RPMI7951 (cell line): ENCODE measurements at places on chromosomes 5 and 9.

GRCh38 chr9:3857673-3858072, 331.9 kb upstream of the RFX3 start:
- peak; percentile 73 for DNase-seq

DNA sequence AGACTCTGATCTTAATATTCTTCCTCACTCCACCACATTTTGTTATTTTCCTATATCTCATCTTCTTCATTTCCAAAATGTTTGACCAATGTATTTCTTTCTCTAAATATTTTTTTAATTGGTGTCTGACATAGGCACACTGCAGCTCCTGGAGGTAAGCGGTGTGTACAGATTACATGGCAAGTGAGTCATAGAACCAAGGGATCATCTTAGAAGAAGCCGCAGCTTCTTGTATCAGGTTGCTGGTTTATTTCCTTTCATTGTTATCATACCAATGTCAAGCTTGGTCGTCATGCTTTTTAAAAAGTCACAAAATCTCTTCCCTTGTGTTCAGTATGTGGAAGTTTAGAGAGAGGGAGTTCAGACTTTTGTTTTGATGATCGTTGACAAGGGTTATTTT, 526.1 kb upstream of the CDH18 start:
- no peak for DNase-seq

DNA sequence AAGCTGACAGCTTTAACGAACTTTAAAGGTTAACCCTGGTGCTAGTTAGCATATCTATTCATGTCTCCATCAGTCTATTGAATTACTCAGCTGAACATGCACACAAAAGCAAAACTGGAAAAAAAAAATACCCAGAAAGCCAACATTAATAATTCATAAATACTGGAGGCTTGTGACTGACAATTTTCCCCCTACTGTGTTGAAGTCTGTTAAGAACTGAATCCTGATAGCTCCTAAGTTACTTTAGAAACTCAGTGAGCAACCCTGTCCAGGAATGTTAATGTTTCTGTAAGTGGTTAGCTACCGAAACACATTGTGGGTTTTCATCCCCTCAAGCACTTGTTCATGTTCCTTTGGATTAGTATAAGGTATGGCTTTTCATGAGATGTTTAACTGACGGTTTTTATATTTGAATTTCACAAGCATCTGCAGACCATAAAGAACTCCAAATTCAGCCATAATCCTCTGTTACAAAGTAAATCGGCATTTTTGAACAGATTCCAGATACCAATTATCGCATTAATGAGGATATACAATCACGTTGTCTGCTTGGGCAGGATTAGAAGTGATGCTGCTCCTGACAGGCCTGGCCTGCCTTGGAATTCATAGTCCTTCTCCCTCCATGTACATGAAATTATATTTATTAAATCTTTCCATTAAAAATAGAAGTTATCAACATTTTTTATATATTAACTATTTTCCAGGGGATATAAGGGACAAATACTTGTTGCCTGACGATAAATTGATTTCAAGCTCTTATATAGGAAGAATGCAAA, 331.2 kb downstream of the TLE4 start:
- DNase-seq: peak; percentile 6

DNA sequence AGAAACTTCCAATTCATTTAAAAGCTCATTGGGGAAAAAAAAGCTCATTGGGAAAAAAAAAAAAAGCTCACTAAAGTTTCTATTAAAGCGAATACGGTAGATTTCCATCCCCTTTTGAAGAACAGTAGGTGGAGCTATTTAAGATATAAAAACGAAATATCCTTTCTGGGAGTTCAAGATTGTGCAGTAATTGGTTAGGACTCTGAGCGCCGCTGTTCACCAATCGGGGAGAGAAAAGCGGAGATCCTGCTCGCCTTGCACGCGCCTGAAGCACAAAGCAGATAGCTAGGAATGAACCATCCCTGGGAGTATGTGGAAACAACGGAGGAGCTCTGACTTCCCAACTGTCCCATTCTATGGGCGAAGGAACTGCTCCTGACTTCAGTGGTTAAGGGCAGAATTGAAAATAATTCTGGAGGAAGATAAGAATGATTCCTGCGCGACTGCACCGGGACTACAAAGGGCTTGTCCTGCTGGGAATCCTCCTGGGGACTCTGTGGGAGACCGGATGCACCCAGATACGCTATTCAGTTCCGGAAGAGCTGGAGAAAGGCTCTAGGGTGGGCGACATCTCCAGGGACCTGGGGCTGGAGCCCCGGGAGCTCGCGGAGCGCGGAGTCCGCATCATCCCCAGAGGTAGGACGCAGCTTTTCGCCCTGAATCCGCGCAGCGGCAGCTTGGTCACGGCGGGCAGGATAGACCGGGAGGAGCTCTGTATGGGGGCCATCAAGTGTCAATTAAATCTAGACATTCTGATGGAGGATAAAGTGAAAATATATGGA, at the start of gene PCDHGA12:
Gene PCDHGA12, plus strand, starts transcription at position 176 of the 782 bp plus-strand sequence. Its CDS starts 253 bp downstream, at position 429.
- DNase-seq: peak; percentile 88

DNA sequence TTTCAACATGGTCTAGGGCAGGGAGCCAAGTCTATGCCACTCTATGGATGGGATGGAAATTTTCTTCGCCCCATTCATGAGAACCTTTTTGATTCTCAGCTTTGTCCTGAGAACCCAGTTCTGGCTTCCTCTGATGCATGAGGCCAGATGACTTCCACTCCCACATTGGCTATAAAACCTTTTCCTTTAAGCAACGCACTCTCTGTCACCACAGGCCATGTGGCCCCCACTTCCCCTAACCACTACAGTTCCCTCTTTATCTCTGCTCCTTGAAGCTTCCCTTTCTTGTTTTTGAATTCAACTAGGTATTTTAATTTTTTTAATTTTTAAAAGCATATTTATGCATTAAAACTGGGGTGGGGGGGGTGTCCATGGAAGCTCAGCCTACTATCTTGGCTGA, 401.3 kb downstream of the ENC1 start:
- DNase-seq: no peak

- DNase-seq: no peak
Observed at GRCh38 chr9:20603524-20604268, 18.6 kb downstream of the MLLT3 start.

- DNase-seq: peak; percentile 43
Observed at GRCh38 chr9:96317335-96317980, 15.5 kb upstream of the HSD17B3 start.

DNA sequence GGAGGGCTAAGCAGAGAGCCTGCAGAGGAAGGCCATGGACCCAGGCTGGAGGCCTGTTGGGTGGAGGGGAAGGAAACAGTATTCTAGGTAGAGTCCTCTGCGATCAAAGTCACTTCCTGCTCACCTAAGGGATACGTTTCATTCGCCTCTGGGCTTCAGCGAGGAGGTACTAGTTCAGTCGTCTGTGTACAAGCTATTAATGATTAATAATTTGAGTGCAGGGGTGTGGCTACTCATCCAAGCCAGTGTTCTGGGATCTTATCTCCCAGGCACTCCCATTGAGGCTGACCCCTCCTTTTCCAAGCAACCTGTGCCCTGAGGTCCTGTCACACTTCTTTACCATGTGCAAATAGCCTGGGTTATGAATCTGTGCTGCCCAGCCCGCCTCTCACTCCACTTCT, 25.2 kb downstream of the RALGPS1 start:
- DNase-seq: no peak

DNA sequence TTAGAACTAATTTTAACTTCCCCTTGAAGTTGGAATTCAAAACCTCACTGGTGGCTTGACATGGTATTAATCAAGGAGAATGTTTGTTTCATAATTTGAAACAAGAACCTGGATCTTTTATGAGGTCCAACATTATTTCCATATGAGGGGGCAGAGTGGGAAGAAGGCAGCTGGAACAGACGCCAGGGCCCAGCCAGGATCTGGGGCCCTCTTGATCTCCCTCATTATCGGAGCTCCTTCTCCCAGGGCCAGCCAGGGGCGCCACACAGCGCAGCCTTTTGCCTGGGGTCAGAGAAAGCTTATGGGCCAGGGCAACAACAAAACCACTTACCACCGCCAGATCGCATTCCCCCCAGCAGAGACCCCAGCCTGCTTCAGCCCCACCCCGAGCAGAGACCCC, 27.1 kb upstream of the NKD2 start:
- peak; percentile 65 for DNase-seq

- DNase-seq: no peak
Observed at GRCh38 chr5:137847687-137848086, 20.0 kb upstream of the MYOT start.

DNA sequence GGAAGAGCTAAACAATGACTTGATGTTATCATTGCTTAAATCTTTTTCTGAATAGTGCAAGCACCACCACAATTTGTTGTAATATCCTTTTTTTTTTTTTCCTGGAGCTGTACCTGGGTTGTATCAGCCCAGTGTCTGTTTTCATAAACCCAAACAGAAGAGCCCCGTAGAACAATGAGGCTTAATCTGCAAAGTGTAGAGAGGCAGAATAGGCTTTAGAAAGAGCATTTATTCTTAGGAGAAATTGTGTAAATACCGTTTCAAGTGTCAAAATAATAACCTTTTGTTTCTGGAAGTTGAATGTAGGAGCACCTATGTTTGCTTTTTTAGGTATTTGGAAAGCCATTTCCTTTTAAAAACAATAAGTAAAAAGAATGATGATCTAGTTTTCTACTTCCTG, 26.4 kb downstream of the RGS7BP start:
- no peak for DNase-seq

DNA sequence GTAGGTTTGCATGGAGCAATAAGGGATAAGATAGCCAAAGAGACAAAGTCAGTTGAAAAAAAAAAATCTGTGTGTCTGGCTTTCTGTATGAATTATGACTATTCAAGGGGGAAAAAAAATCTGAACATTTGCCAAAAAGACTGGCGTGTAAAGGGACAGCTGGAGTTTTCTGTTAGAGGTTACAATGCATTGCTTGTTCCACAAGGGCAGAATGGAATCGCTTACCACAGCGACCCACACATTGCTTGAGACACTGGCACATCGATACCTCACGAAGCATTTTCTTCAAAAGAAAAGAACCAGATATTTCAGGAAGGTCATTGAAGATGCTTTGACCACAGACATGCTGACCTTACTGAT, 327.8 kb downstream of the TMEM167A start:
- peak; percentile 74 for DNase-seq

DNA sequence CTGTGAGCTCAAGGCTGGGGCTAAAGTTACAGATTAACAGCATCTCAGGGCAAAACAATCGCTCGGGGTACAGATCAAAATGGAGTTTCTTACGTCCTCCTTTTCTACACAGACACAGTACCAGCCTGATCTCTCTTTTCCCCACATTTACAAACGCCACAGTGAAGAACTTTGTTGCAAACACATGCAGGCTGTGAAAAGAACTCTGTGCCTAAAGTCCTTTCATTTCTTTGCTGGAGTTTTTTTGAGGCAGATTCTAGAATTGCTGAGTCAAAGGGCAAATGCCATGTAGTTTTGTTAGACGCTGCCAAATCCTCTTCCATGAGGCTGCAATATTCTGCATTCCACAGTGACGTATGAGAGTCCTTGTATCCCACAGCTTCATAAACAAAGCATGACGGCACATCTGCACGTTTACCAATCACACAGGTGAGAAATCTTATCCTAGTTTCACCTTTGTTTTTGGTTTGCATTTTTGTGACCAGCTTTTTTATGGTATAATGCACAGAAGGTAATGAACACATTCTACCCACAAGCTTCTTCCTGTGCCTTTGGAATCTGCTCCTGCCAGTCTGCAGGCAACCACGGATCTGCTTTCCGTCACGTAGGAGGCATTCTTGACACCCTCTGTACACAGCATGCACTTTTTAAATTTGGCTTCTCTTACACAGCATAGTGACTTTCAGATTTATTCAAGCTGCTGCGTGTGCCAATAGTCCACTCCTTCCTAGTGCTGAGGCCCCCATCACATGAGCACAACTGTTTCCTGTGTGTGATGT, 44.6 kb upstream of the LPCAT1 start:
- DNase-seq: peak; percentile 47

DNA sequence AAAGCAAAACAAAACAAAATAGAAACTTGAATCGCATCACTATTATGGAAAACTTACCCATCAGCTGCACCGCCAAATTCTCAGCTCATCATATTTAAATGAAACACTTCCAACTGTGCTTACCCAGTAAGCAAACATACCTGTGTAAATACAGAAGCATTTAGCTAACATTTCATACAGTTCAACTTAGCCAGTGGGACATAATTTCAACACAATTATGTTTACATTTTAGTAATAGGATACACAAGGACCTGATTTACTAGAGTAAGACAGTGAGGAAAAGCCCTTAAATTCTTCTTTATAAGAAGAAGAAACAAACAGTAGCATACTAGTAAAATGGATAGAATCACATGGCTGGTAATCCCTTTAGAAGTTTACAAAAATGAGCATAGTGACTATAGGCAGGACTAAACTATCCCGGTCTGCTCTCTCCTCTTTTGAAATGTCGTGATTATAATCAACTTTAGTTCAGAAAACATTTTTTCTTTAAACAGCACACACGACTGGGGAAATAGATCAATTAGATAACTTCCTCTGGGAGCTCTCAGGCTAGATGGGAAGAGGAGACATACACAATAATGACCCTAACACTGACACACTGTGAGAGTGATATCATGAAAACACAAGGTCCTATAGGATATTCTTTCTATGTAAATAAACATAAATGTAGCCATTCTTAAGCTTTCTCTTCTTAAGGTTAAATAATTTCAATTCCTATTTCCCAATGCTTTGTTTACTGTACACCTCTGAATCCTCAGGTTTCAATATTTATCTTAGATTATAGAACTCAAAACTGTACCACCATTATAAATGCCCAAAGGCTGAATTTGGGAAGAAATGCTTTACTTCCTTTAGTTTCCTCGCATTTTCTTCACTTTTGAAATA, 15.9 kb upstream of the CDC20B start:
- no peak for DNase-seq

DNA sequence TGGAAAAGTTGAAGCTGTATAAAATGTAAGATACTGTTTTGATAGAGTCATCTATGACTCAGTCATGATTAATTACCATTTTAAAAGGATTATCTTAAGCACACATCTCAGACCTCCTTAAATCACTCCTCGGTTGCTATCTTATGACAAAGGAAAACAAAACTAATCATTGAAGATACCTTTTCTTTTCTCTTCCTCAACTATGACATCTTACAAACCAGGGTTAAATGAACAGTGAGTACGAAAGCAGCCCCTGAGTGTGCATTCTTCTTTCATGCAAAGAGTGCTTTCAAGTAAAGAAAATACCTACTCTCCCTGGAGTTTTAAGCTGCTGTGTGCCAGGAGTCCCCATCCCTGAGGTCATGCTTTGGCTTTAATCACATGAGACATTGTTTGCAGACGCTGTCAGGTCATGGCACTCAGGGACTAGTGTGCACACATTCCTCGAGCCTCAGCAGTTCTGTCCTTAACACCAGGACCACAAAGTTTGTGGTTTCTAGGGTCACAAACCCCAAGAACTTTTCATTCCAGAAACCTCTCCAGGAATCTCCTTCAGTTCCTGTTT, 86.7 kb upstream of the ICE1 start:
- DNase-seq: peak; percentile 92

DNA sequence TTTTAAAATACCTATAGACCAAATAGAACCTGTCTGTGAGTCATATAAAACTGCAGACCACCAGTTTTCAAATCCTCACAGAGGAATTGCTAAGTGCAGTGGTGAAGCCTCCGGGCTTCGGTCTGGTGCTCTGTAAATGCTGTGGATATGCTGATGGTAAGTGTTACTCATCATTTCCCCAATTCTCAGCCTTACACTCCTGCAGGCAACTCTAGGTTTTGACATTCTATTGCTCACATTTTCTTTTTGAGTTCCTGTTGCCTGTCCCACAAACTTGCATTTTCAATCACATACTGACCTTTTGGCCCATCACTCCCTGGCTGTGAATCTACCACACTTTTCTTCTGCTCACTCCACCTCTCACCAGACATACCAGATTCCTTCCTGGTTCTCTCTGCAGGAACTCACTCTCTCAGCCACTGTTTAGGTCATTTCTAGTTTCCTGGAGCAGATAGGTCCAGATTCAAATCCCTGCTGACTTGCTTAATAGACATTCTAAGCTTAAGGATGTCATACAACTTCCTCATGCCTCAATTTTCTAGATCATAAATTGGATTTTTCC, 192.9 kb downstream of the RAB3C start:
- DNase-seq: no peak
